ENCODE measurements at places on chromosomes 16 and 17.

DNA sequence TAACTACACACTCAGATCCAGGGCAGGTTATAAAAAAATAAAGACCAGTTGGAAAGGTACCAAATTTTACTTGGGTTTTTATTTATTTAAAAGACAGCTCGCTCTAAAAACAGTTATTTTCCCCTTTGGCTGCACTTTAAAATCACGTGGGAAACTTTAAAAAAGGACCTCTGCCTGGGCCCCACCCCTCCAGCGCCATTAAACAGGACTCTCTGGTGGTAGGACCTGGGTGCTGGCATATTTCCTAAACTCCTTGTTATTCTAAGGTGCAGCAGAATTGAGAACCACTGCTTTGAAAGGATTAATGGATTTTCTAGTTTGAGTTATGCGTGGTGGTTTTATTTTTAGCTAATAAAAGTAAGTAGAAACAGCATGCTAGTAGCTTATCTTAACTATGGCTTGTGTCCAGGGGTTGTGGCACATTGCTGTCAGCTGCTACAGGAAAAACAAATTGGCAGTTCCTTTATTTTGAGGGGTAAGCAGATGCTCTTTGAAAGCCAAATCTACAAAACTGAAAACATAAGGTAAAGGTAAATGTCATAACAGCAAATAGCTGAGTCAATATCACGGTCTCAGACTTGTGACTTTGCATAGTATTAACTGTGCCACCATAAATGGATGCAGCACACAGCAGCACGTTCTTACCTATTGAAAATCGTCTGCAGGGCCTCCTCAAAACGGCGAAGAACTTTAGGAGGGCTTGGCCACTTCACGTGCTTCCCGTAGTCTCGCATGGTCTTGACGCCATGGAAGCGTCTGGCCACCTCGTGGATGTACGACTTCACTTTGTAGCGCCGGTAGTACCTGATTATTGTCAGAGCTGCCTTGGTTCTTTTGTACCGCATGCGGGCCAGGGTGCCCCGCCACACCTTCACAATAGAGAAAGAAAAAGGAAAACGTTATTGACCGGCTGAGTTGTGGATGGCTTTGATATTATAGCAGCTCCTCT is 172.0 kb downstream of the CDK5R1 start:
- DNase-seq, result no peak

DNA sequence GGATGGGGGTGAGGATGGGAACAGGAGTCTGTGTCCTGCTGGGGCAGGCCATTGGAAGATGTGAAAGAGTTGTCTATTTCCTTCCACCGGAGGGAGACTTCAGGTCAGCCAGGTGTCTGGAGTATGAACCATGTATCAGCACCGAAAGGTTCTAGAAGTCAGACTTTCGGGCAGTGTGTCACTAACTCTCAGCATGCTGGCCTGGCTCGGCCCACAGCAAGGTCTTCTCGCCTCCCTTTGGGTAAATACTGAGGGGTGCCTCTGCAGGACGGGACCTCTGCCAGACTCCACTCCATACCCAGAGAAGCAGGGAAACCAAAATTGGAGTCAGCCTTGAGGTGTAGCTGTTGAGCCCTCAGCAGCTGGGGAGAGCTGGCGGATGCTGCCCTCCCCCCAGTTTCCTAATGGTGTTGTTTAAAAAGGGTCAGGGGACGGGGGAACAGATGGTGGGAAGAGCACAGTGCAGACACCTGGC is 507 bp downstream of the CIITA start:
- DNase-seq, result no peak

- DNase-seq, result no peak
These were observed 121.2 kb downstream of the RPTOR start for GRCh38 chr17:80665792-80666191.

- DNase-seq, result no peak
These were observed 22.1 kb downstream of the RFFL start for GRCh38 chr17:35041390-35041789.

GRCh38 chr16:3599922-3600321 is 11.5 kb downstream of the SLX4 start:
- DNase-seq, result no peak

DNA sequence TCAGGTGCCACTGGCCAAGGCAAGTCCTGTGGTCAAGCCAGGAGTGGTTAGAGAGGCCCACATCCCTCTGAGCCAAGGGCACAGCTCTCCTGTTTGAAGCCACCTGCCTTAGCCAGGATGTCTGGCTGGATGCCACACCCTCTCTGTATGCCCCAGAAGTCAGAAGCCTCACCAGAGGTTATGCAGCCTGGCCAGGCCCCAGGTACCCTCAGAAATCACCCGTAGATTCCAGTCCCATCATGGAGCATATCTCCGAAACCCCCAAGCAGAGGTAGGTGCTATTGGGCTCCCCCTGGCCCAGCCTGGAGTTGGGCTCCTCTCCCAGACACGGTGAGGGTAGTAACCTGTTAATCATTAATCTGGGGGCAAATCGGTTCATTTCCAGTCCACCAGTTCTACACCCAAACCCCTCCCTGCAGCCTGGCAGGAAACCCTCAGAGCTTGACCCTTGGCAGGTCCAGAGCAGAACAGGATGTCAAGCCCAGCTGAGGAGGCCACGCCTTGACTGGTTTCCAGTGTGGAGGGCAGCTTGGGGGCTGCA is 60.6 kb upstream of the TMEM97 start:
- no peak for DNase-seq

DNA sequence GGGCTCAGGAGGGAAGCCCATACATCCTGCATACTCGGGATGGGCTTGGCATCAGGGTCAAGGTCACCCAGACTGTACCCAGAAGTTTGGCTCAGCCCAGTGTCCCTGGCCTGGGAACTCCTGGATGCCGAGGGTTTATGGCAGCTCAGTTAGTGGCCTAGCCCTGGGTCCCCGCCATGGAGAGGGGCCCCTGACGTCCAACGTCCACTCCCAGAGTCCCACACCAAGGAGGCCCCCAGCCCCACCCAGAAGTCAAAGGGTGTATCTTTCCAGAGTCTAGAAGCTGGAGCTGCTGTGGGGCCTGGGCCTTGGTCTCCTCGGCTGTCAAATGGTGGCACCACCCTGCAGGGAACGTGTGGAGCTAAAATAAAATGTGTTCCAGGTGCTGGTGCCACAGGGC is 76.4 kb downstream of the SREBF1 start:
- DNase-seq, result no peak

- no peak for DNase-seq
These were observed 266.6 kb downstream of the CA10 start for GRCh38 chr17:51891936-51892335.

DNA sequence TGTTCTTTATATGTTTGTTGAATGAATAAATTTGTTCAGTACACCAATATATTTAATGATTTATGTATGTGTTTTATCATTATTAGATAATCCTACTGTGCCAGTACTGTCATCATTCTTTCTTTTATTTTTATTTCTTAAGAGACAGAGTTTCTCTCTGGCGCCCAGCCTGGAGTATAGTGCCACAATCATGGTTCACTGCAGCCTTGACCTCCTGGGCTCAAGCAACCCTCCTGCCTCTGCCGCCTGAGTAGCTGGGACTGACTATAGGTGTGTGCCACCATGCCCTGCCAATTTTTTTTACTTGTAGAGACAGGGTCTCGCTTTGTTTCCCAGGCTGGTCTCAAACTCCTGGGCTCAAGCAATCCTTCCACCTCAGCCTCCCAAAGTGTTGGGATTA is 41.8 kb downstream of the PAFAH1B1 start:
- no peak for DNase-seq

- DNase-seq, result no peak
These were observed 8.9 kb downstream of the HSD17B2 start for GRCh38 chr16:82043680-82044584.

DNA sequence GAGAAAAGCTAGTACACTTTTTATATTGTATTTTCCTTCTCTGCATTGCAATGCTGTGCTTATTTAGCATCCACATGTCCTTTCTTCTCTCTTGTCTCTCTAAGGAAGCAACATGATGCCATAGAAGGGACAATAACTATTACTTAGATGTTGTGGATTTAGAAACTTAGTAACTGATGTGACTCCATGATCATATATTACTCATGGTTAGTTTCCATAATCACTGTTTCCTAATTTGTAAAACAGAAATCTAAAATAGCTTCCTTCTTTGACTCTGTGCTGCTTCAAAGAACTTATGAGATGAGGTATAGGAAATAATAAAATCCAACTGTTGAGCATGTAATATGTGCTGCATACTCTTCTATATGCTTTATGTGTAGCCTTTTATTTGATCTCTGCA is 6.6 kb upstream of the ABCA5 start:
- no peak for DNase-seq

DNA sequence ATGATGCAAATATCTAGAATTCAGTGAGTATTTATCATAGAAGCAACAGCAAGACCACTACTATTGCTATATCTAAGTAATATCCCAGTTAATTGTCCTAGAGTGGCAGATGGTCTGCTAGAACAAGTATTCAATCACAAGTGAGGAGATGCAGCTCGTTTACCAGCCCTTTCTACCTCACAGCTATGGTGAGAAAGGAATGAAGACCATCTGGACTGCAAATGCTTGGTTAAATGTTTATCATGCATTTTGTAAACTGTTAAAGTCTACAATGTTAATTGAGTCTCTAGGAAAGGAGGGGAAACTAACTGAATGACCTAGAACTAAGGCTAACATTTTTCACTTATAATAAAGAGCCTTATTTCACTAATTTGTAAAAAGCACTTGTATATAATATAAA is 52.5 kb downstream of the CNOT1 start:
- no peak for DNase-seq

- DNase-seq, result no peak
These were observed 8.5 kb downstream of the CSF3 start for GRCh38 chr17:40023590-40024292.

DNA sequence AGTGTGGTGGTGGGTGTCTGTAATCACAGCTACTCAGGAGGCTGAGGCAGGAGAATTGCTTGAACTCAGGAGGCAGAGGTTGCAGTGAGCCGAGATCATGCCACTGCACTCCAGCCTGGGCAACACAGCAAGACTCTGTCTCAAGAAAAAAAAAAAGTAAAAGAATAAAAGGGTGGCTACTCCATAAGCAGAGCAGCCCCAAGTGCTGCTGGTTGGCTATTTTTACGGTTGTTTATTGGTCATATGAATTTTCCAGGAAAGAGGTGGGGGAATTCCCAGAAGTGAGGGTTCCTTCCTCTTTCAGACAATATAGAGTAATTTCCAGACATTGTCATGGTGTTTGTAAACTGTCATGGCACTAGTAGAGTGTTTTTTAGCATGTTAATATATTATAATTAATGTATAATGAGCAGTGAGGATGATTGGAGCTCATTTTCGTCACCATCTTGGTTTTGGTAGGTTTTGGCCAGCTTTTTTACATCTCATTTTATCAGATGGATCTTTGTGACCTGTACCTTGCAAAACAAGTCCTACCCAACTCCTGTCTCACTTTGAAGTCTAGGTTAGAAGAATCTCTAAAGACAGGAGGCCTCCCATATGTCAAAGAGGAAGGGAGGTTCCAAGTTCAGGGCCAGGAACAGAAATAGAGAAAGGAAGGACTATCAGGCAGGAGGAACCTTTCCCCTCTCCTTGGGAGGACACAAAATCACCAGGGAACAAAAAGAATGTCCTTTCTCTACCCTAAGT is 39.1 kb downstream of the HOXB1 start:
- DNase-seq, result no peak

- DNase-seq, result peak; percentile 5
These were observed 229.8 kb downstream of the CPPED1 start for GRCh38 chr16:12573730-12574383.

GRCh38 chr17:2598166-2598565 is 4.7 kb downstream of the PAFAH1B1 start:
- no peak for DNase-seq

DNA sequence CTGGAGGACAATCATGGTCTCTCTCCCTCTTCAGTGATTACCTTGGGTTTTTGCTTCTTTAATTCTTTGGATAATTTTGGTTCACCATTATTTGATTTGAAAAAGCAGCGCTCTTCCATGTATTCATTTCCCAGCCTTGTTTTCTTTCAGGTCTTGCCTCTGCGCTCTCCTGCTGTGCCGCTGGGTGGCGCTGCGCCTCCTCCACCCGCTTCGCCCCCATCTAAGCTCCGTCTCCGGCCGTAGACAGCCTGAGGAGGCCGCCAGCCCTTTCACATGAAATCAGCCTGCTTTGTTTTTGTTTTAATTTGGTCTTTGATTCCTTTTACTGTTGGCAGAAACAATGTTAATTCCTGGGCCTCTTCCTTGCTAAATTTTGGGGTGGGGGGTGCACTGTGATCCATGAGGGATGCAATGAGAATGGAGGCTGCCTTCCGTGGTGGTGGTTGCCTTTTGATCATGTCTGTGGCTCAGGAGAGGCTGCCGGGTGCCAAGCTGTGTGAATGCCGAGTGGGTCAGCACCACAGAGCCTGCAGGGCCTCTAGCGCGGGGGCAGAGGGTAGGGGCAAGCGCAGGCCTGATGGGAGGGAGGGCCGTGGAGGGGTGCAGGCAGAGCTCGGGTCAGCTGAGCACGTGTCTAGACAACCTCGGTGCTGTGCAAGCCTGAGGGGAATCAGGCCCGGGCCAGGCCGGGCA is 64.1 kb downstream of the PLD6 start:
- DNase-seq, result no peak

GRCh38 chr17:75876938-75877751 is 1.2 kb downstream of the TRIM47 start:
- no peak for DNase-seq

- DNase-seq, result no peak
These were observed 47.5 kb upstream of the PHOSPHO1 start for GRCh38 chr17:49278076-49278475.

- DNase-seq, result no peak
These were observed 12.6 kb upstream of the UQCRC2 start for GRCh38 chr16:21940570-21940969.

- no peak for DNase-seq
These were observed 407.5 kb upstream of the HSBP1 start for GRCh38 chr16:83400234-83400633.

DNA sequence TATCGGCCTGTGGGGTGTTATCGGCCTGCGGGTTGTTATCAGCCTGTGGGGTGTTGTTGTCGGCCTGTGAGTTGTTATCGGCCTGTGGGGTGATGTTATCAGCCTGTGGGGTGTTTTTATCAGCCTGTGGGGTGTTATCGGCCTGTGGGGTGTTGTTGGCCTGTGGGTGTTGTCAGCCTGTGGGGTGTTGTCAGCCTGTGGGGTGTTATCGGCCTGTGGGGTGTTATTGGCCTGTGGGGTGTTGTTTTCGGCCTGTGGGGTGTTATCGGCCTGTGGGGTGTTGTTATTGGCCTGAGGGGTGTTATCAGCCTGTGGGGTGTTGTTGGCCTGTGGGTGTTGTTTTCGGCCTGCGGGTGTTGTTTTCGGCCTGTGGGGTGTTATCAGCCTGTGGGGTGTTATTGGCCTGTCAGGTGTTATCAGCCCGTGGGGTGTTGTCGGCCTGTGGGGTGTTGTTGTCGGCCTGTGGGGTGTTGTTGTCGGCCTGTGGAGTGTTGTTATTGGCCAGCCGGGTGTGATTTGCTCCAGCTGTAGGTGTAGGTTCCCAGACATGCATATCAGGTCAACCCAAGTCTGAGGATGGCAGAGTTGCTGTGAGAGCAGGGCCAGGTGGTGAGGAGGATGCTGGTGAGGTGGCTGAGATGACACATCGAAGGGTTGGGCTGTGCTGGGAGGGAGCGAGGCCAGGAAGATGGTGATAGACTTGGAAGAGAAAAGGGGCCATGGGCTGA is 7.1 kb downstream of the TRARG1 start:
- DNase-seq, result no peak
